ENCODE measurements at places on chromosomes 13 and 19.

DNA sequence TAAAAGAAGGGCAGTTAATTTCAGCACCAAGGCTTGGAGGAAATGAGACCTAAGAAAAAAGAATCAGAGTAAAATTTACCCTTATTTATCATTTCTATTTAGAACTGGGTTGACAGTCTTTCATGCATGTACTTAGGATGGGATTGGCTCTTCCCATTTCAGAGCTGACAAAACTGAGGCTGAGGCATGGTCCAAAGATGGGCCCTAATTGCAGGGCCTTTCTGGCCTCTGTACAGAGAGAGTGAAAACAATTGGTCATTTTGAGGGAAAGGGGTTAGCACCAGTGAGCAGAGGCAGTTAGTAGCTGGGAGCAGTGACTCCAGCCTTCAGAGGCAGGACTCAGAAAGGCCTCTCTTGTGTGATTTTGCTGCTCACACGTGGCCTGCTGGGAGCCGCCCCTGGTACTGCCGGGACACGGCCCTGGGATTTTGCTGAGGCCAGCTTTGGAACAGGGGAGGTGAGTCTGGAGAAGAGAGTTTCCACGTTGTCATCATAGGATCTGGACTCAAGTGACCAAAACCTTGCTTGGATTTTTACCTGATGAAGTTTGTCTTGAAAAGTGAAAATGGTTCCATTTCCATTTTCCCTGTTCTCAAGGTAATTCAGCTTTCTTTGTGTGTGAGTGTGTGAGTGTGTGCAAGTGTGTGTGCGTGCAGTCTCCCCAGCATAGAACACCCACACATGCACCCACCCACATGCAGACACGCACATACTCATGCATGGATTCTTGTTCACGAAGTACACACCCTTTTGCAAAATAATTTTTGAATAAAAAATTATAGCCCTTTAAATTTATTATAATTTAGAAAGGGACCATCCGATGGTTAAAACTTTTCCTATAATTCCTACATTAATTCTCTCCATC is at the start of gene ZNF536:
Gene ZNF536, plus strand, starts transcription at position 425 of the 865 bp plus-strand sequence. CDS start 71,179 bp downstream, outside the sequence.
- no peak for DNase-seq

- DNase-seq: no peak
Measured at GRCh38 chr13:30634838-30635237, 17.1 kb downstream of the USPL1 start.

DNA sequence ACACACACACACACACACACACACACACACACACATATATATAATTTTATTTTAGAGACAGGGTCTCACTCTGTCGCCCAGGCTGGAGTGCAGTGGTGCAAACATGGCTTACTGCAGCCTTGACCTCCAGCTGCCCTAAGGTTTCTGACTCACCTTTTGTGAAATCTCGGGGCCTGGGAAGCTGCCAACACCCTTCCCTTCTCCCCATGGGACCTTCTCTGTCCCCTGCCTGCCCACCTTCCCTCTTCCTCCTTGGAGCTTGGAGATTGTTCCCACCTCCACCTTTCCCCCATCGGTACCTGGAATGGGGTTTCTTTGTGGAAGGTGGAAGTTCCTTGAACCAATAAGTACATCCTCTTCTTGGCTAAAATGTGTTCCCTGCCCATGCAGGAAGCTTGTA is 6.3 kb downstream of the ARRDC5 start:
- no peak for DNase-seq

GRCh38 chr13:94711561-94712286 is 621 bp downstream of the SOX21 start:
- no peak for DNase-seq

DNA sequence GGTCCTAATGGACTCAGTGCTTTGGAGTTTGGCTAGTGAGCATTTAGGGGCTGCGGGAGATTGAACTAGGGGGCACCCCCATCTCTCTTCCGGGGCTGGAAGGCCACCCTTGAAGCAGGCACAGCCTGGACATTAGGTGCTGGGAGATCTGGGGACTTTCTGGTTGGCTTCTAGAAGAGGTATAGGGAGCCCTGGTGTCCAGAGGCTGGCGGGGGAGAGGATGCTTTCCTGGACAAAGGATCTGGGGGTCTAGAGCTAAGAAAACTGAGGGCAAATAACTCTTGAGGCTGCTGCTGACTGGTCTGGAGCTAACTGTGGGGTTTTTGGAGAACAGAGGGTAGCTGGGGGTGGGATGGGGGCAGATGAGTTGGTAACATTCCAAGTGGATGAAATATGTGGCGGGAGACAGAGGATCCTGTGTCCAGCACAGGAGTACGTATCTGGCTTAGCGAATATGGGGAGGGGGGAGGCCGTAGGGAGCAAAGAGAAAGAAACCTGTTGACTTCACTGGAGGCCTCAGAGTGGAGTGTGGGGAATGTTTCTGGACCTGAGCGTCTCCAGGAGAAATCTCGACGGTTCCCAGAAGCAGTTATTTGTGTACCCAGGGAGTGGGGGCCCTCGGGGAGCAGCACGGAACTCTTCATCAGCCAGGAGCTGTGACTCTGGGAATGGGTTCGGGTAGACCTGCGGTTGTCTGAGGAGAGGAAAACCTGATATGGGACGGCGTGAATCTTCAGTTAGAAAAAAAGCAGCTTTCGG is 1.4 kb downstream of the HNRNPUL1 start:
- DNase-seq: no peak

GRCh38 chr19:50798659-50799546 is 8.7 kb downstream of the ACP4 start:
- DNase-seq: no peak

DNA sequence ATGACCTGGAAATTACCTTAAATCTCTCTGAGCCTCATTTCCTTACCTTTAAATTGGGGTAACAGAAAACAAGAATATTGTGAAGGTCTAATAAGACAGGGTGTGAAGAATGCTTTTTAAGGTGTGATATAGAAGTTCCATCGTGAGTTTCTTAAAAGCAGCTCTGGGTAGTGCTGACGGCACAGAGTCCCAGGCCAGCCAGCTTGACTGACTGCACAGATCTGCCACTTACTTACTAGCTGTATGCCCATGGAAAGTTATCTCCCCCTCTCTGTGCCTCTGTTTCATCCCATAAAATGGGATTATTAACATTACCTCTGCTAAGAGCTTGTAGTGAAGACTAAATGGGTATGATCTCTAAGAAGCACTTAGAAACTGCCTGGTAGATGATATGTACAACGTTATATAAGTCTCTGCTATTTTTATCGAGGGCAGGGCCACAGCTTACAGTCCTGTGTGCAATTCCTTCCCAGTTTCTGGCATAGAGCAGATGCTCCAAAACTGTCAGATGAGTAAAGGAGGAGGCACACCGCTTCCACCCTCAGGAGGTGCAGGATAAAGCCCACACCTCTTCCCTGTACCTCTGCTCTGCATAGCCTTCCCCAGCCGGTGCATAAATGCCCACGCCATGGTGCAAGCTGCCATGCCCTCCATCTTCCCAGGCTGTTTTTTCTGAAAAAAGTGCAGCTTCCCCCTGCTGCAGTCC is 99.6 kb downstream of the MBNL2 start:
- DNase-seq: no peak

- no peak for DNase-seq
Measured at GRCh38 chr13:20867408-20867807, 35.1 kb downstream of the XPO4 start.

GRCh38 chr13:102847272-102848234 is 1.7 kb downstream of the ERCC5 start:
- no peak for DNase-seq

DNA sequence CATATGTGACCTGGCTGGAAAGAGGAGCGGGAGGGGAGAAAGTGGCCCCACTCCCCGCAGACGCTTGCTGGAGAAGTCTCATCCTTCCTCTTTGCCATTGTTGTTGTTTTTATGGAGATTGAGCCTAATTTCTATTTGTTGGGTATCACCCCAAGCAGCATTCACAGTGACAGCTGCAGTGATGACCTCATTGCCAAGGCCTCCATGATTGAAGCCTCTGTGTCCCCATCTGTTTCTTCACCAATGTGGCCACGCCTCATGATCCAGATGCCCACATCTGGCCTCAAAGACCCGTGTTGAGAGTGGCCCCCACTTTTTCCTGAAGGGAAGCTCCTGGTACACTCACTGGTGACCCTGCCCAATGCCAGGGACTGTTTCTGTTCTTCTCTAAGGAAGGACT is 154.2 kb downstream of the SLC7A1 start:
- no peak for DNase-seq
